ENCODE measurements at places on chromosomes 5 and 9.

- no peak for DNase-seq
These were observed 112.5 kb downstream of the HAPLN1 start for GRCh38 chr5:83608122-83608521.

DNA sequence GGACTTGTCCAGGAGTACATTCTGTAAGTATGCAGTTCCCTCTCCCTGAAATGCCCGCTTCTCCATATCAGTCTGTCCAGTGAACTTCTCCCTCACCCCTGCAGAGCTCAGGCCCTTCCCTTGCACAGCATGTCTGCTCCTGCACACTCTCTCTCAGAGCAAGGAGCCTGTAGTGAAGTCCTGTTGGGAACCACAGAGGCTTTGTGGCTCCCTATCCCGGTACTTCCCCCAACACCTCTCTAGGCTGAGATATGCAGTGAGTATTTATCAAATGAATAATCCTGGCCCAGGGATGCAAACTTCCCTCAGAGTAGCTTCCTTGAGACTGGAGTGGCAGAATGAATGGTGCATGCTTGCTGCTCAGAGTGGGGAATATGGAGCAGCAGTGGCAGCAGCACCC, 48.8 kb downstream of the POC5 start:
- no peak for DNase-seq

GRCh38 chr9:21579247-21579671, 97.1 kb upstream of the IFNE start:
- DNase-seq: no peak

- no peak for DNase-seq
These were observed 266.4 kb upstream of the IRX4 start for GRCh38 chr5:2149195-2149539.

DNA sequence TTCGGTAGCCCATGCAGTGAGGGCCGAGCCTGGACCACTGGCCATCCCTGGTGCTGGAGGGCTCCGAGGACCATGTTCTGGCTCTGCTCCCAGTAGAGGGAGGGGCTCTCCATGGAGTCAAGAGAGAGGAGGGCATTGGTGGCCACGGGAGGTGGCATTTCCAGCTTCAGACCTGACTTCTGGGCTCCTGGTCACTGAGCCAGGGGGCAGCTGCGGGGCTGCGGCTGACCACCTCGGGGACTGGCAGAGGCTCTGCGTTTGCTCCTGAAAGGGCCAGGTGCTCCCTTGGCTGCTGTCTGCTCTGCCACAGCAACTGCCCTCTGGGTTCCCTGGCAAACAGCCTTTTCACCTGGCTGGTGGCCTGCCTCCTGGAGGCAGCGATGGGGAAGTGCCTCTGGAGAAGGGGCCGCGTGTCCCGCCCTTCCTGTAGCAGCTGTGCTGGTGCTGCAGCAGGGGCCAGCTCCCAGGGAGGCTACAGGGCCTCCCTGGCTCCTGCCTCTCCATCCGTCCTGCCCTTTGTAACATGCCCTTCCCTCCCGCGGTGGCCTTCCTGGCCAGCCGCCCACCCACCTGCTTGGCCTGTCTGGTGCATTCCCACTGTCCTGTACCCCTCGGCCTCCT, 144.6 kb downstream of the CACNA1B start:
- no peak for DNase-seq

- DNase-seq: no peak
These were observed 202.4 kb upstream of the ZNF618 start for GRCh38 chr9:113673726-113674125.

GRCh38 chr9:38424918-38425317, 664 bp upstream of the IGFBPL1 start:
- no peak for DNase-seq

DNA sequence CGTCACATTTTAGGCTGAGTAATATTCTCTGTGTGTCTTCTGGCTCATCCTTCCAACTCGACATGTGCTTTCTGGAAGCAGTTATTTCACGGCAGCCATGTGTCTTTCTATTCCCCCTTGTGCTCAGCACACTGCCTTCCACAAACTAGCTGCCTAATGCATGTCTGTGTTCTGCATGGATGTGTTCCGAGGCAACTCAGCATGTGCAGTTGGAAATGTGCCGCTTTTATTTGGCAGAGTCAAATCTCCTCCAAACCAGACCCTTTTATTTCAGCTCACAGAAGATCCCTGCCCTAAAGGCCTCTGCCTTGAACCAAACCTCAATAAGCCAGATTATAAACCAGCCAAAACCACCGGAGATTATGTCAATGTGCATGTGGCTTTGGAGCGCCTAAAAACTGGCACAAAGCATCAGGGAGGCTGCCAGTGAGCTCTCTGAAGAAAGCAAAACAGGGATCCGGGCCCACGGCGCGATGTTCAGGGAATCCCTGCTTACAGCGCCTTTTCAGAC, 360.2 kb downstream of the DEPDC1B start:
- no peak for DNase-seq

DNA sequence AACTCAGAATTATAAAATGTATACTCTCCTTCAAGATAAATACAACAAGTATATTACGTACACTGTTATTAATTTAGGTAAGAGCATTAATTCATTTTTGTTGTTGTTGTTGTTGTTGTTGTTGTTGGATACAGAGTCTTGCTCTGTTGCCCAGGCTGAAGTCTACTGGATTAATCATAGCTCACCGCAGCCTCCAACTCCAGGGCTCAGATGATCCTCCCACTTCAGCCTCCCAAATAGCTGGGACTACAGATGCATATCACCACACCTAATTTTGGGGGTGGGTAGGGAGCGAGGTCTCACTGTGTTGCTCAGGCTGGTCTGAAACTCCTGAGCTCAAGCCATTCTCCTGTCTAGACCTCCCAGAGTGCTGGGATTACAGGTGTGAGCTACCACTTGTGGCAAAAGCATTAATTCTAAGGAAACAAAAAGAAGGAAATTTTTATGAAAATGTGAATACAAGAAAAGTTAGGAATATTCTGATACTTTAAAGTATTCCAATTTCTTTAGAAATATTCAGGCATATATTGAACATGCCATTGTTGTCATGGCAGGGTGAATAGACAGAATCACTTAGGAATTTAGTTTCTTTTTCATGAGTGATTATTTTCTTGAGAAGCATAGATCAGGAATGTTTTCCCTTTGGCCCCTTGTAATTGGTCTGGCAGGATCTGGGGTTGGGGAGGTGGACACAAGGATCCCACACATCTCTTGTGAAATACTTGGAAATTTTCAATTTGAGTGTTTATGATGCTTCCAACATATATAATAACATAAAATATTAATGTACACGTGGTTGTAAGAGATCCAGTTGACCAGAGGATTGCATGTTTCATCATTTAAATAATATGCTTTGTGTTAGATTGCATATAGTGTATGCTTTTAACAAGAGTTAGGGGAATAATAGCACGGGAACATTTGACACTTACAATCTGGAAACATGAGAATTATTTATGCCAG, 263.6 kb downstream of the FANCC start:
- no peak for DNase-seq

GRCh38 chr5:142537938-142538337, 148.0 kb downstream of the FGF1 start:
- no peak for DNase-seq

- DNase-seq: no peak
These were observed 198.0 kb upstream of the EGFLAM start for GRCh38 chr5:38060354-38060753.

- DNase-seq: no peak
These were observed 3.5 kb downstream of the DMXL1 start for GRCh38 chr5:119074419-119074818.

- no peak for DNase-seq
These were observed 420.0 kb upstream of the TLE4 start for GRCh38 chr9:79151791-79152190.

DNA sequence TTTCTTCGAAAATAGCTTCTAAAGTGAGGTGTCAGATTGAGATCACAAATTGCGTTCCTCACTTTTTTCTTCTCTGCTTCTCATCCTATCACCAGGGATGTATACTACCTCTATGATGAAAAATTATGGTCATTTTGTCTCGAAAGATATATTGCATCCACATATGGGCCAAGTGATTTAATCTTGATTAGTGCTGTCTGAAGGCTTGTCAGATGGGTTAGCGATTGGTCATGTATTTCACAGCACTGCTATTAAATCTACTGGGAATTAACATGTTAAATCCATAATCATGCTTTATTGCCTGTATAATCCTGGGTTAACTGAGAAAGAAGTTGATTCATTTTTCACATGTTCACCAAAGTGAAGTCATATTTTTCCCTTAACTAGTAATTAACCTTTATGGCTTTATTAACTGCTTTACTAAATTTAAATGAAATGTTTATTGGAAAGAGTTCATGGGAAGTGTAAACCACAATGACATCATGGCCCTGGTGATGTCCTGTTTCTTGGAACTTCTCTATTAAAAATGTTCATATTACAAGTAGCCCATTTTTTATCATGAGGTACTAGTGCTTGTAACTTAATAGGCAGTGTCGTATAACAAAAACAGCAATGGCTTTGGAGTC, 193.3 kb downstream of the SMC2 start:
- no peak for DNase-seq

DNA sequence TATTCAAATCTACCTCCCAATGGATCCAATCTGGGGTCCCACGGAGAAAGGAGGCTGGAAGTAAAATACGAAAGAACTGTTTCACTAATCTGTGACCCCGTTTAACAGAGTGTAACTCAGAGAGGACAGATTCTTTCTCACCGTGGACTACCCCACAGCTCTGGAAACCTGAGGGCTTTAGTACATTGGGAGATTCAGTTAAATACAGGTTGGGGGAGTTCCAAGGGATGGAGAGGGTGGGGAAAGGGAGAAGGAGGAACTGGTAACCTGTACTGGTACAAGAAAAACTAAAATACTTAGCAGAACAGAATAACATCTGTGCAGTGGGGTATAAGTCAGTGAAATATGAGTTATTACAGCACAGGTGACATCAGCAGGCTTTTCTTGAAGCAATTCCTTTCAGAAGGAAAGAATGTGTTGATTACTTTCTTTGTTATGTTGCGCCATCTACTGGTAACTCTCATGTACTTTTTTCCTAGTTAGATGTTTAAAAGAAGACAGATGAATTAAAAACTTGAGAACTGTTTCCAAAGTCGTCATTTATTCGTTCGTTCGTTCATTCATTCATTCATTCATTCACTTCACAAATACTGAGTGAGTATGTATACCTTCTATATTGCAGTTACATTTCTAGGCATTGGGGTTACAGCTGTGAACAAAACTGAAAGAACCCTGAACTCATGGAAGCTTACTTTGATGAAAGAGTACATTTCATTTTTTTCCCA, 30.0 kb upstream of the STOM start:
- DNase-seq: peak; percentile 25

DNA sequence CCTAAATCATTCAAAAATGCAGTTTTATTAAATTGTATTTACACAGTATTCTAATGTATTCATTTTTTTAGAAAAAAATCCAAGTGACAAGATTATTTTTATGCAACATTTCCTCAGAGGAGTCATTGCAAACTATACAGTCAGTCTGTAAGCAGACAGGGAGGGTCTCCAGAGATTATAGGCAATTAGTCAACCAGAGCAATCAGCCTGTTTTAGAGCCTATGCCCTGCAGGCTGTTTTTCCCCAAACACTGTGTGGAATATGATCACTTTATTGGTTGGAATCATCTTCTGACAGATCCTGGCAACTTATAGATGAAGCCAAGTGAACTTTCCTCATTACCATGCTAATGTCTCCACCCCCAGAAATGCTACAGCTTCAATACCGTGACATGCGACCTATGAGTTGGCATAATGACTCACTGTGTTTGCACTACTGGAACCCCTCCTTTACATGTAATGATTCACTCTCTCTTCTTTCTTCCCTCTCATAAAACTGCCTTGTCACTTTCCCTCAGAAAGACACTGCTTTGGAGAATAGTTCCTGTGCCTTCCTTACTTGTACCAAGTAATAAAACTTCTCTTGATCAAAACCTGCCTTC, 577.7 kb upstream of the FTMT start:
- no peak for DNase-seq

- peak; percentile 8 for DNase-seq
These were observed 49.3 kb upstream of the ZNF366 start for GRCh38 chr5:72556351-72557166.

- DNase-seq: no peak
These were observed 100.5 kb downstream of the PALM2AKAP2 start for GRCh38 chr9:109880276-109881169.

DNA sequence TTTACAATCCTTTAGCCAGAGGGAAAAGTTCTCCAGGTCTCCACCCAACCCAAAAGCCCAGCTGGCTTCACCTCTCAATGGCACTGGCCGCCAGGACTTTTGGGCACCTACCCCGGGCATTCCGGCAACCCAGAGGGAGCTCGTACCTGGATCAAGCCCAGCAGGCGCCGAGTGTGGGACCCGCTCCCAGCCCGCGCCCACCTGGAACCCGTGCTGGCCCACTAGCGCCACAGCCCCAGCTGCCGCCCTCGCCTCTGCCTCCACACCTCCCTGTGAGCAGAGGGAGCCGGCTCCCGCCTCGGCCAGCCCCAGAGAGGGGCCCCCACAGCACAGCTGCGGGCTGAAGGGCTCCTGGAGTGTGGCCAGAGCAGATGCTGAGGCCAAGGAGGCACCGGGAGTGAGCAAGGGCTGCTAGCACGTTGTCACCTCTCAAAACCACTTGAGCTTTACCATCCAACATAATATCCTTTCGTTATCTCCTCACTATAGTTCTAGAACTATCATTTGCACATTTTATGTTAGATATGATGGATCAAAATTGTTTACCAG, 69.7 kb downstream of the GCNT1 start:
- DNase-seq: no peak

DNA sequence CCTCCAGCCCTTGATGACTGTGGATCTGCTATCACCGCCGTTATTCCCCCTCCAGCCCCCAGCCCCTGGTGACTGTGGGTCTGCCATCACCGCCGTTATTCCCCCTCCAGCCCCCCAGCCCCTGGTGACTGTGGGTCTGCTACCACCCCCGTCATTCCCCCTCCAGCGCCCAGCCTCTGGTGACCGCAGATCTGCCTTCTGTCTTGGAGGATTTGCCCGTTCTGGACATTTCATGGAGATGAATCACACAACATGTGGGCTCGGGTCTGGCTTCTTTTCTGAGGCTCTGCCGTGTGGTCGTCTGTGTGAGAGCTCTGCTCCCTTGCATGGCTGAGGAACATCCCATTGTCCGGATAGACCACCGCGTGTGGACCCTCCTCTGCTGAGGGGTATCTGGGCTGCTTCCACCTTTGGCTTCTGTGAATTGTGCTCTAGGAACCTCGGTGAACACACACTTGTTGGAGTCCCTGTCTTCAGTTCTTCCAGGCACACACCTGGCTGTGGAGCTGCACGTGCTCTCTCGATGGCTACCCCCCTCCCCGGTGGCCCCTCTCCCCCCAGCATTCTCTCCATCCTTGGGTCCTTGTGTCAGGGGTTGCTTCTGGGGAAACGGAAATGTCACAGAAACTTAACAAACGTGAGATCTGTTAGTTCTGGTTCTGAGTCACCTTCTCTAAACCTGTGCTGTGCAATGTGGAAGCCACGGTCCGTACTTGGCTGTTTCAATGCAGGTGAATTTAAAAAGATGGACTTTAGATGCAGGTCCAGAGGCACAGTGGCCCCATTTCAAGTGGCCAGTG, 105.3 kb upstream of the COL5A1 start:
- no peak for DNase-seq

GRCh38 chr5:36664766-36665165, 58.4 kb downstream of the SLC1A3 start:
- no peak for DNase-seq
